Stimulated activated naive CD8-positive, alpha-beta T cell treated with anti-CD3 and anti-CD28 coated beads, Interleukin-15, Interleukin-2, amounts not matched to agents 100 U/mL and 50 U/mL, for 24 hours (primary cell): ENCODE measurements at places on chromosomes 3 and 15.

- no peak for DNase-seq
These were observed 163.4 kb upstream of the RAP2B start for GRCh38 chr3:152998591-152998990.

GRCh38 chr15:40436892-40437751 lies 3.6 kb upstream of the BAHD1 start:
- DNase-seq, result no peak

DNA sequence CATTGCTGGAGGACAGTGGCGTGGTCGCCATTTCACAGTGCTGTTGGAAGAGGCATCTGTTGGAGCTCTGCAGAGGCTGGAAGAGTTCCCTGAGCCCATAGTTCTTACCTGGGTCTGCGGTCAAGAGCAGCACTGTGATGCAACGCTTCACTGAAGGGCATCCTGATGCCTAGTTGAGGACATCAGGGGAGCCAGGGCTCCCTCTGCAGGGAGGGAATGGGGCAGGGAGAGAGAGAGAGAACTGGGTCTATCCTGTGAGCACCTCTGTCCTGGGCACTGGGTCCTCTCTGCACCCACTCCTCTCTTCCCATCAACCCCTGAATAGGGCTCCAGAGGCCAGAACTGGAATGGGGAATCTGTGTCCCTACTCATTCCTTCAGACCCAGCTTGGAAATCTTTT lies 23.9 kb upstream of the MOBP start:
- DNase-seq, result no peak

- DNase-seq, result no peak
These were observed 60.9 kb upstream of the DCBLD2 start for GRCh38 chr3:98962189-98962930.

DNA sequence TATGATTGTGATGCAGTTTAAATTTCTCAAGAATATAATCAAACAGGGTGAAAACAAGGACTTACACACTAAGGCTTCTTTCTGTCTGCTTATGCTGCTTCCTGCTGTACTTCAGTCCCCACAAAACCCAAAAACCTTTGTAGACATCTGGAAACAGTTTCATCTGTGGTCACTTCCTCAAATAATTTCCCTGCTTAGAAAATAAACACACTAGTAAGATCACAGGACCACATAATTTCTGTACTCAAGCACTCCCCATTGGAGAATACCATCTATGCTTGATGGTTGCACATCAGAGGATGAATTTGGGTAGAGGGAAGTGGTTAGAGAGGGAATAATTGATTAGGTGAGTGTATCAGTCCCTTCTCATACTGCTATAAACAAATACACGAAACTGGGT lies 266.2 kb downstream of the LSAMP start:
- no peak for DNase-seq

- DNase-seq, result no peak
These were observed 15.4 kb upstream of the ISLR start for GRCh38 chr15:74157868-74158827.

DNA sequence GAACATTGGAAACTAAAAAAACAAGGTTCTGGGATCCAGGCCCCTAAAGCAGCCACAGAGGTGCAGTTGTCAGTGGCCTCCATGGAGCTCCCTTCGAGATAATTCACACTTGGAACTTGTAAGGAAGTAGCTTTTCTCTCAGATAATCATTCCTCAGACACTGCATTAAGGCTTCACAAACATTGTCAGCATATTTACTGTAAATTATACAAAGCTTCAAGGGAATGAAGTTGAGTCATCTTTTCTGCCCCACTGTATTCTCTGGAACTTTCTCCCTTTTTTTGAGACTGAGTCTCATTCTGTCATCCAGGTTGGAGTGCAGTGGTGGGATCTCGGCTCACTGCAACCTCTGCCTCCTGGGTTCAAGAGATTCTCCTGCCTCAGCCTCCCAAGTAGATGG lies 7.1 kb downstream of the BLOC1S6 start:
- DNase-seq, result no peak

DNA sequence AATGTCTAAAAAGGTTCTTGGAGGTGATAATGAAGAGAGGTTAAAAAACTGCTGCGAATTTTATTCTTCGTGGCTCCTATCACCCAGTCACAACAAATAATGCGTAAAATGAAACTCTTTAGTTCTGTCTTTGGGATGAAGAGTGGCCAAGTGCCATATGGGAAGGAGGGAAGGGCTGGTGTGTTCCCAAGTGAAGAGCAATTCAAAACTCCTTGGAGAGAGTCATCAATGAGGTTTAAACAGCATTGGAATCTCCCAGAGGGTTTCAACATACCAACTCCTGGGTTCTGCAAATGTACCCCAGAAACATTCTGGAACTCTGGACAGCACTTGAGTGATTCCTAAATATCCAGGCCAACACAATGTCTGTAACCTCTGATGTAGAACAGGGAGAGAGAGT lies 45.3 kb downstream of the SLCO3A1 start:
- DNase-seq, result no peak

DNA sequence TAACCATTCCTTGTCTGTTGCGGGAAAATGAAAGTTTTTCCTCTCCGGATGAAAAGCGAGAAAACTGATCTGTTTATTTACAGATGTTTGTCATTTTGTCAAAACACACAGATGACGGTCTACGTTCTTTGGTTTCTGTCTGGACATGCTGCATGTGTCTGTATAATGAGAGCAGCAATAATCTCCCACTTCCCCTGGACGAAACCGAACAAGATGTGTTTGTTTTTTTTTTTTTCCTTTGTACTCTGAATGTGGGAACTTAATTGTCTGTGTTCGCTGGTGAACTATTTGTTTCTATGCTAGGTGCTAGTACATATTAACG lies 33.6 kb downstream of the PTPRG start:
- DNase-seq, result no peak

GRCh38 chr15:40040770-40041169 lies 1.8 kb upstream of the SRP14 start:
- DNase-seq, result no peak

DNA sequence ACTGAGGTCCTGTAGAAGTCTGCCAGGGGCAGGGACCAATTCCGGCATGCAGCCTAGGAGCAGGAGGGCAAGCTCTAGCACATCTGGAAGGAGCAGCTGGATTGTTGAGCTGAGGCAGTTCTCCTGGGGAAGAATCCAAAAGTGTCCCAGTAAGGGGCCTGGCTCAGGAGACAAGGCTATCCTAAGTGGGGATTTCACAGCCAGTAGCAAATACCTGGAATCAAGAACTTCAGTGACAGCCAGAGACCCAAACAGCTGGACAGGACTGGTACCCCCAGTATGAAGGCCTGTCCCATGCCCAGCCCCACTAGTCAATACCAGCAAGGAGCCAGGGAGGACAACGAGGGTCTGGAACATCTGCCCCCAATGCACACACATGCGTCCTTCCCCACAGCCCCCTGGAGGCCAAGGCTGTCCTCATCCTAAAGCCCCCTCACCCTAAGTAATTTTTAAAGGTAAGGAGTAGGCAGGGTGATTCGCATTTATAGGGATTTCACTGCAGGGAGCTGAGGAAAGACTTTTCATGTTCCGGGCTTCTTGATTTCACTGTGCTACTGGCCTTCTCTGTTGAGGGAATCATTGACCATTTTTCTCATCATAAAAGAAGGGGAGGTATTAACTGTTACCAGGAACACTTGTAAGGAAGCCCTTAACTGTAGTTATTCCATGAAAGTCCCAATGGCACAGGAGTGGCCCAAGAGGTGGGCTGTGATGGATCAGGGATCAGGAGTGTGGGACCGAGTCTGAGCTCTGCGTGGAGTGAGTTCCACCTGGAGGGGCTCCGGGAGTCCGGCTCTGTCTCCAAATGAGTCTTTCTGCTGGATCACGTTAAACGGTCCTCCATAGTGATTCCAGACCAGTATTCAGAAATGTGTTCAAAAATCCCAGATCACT lies 2.6 kb upstream of the CHSY1 start:
- no peak for DNase-seq

- DNase-seq, result no peak
These were observed 69.0 kb upstream of the RAD18 start for GRCh38 chr3:9032231-9032777.

DNA sequence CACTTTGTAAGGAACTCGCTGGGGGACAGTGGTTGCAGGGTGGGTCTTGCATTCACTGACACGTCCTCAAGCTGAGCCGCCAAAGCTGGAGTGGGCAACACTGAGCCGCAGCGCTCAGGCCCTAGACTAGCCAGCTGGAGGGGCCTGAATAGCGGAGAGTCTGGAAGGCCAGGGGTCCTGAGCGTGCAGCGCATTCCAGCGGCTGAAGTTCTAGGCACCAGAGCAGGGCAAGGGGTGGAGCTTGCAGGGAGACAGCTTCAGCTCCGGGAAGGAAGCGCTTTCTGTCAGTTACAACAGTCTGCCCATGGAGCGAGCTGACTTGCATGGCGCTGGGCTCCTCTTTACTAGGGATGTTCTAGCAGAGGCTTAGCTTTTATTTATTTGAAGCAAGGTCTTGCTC lies 2.7 kb downstream of the MAP6D1 start:
- DNase-seq, result no peak
